ENCODE measurements at places on chromosomes 6 and 20.

DNA sequence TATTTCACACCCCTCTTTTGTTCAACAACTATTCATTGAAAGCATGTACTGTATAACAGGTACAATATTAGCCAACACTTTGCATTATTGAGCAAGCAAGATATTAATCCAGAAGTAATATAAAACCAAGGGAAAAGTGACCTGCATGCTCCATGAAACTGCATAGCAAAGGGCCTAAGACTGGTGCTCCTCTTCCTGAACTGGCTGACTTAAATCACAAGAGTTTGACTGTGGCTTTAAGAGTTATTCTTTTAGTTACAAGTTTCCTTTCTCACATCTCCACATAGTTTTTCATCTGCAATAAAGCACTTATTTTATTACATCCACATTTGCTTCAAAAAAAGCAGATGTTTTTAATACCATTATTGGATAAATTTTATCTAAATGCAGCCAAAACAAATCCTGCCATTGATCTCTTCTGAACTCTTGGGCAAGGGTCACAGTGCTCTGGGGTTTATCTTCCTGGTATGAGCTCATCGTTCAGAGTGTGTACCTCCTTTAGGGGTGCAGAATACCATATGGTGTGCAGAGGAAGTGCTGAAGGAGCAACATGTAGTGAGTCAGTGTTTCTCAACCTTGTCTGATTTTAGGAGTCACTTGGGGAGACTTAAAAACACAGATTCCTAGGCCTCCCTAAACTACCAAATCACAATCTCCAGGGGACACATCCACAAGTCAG, 1225.9 kb upstream of the MAP3K7 start:
- no peak for DNase-seq

GRCh38 chr6:96925290-96925687, 761 bp downstream of the KLHL32 start:
- DNase-seq = no peak

DNA sequence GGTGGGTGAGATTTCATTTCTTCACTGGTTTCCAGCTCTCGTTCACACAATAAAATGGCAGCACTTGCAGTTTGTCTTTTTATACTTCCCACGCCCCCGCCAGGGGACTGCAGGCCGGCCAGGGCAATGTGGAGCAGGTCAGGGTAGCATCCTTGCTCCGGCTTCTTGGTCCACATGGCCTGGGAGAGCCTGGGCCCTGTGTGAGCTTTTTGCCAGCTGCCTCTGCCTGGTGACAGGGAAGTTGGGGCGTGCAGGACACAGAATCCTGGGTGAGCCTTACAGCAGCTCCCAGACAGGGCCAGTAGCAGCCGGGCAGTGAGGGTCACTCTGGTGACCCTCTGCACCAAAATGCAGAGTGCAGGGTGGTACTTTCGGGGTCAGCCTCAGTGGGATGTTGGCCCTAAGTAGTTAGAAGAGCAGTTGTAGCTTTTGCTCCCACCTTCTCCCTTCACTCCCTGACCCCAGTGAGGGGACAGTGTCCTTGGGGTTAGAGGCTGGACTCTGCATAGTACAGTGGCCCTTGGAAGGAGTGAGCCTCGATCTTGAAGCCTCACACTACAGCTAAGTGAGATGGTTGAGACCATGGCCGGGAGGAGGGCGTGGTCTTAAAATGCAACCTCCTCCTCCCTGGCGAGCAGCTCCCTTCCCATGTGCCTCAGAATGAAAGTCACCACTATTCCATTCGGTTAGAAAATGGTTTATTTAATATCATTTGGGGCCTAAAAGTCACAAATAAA, 23.8 kb downstream of the PYGB start:
- peak; percentile 72 for DNase-seq

DNA sequence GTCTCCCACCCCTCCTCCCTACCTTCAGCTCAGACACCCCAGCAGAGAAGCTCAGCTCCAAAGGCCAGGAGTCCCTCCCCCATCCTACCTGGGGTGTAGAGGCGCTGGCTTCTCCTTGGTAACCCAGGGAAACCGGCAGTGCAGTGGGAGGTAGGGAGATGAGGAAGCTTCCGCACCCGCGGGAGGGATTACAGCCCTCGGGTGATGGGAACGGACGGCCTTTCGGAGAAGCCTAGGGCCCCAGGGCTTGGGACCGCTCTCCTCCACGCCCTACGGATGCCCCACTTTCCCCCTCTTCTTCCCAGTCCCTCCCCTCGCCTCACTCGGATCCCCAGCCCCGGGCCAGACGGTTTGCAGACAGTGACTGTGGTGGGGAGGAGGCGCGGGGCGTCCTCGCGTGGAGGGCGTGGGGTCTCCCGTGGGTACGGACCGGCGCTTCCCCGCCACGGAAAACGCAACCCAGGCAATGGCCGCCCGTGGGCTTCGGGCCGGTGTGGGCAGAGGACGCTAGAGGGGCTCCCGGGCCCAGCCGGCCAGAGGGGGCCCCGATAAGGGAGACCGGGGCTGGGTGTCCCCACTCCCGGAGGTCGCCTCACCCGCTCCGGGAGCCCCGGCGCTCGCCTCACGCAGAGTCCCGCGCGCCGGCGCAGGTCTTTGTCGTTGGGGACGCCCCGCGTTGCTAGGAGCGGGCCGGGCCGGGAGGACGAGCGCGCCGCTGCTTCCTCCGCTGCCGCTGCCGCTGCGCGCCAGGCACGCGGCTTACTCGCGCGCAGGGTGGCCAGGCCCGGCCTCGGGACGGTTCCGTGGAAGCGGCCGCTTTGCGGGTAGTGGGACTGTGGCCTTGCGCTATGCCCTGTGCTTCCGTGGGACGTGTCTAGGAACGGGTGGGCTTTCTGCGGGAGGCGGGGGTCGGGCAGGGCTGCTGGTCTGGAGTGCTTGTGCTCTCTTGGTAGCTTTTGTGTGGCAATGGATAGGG, 15.8 kb downstream of the AARS2 start:
- no peak for DNase-seq
